ENCODE measurements at places on chromosomes 2 and 18.

GRCh38 chr2:223606946-223607345 is 4.8 kb upstream of the SCG2 start:
- no peak for DNase-seq

GRCh38 chr2:60569680-60570111 is 16.2 kb upstream of the BCL11A start:
- peak; percentile 13 for DNase-seq

GRCh38 chr18:45837283-45838070 is 12.0 kb downstream of the SIGLEC15 start:
- DNase-seq: no peak

GRCh38 chr2:234329202-234329960 is 167.5 kb downstream of the ARL4C start:
- no peak for DNase-seq

- DNase-seq: no peak
These were observed 528 bp upstream of the PPP4R3B start for GRCh38 chr2:55618025-55618274.

DNA sequence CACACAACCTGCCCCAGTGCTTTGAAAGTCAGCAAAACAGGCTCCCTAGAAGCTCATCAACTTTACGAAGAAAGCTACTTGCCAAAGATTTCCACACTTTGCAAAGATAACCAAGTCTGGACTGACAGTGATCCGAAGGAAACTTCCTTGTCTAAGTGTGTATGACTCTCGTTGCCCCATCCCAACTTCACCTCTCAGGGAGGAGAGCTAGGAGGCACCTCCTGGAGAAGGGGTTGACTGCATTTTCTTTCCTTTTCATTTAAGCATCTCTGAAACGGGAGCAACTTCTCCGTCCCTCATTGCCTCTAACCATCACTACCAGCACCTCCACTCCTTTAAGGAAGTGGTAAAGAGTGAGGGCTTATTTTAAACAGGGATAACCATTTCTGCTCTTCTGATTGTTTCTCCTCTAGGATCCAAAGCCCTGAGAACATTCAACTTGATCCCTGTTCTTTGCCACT is 7.0 kb downstream of the ZEB2 start:
- no peak for DNase-seq

- no peak for DNase-seq
These were observed 438 bp downstream of the HSPE1 start for GRCh38 chr2:197500503-197501131.

- no peak for DNase-seq
These were observed 1.7 kb upstream of the ZNF24 start for GRCh38 chr18:35345950-35346349.

DNA sequence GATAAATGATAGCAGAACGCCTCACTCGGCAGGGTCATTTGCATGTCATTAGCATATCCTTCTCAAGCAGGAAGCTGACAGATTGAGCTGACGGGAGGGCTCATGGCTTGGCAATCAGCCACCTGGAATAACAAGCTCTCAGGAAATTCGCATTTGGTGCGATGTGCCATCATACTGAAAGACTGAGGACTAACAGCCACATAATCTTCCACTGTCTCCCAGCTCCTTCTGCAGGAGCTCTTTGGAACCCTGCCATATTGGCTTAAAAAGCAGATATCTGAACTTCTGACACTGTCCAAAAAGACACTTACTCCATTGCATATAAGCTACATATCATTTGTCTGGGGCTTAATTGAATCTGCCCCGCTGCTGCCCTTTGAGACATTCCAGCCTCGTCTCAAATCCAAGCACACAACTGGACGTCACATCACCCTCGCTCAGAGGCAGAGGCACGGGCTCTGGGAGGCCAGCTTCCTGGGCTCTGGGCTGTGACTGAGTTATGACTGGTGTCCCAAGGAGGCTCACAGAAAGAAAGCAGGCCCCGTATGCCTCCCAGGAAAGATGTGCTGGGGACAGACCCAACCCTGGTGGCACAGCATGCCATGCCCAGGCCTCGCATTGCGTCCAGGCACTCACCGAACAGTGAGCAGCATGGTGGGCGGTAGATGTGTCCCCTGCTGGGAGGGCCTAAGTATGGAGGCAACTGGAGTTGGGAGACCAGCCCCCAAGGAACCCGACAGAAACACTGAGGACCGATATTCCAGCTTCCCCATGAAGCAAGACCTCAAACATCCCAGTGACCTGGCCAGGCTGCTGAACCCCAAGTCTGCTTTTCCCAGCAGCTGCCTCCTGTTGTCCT is 228.0 kb downstream of the ATAD2B start:
- DNase-seq: no peak

- no peak for DNase-seq
These were observed 569.3 kb downstream of the TDRD15 start for GRCh38 chr2:21693081-21693480.

DNA sequence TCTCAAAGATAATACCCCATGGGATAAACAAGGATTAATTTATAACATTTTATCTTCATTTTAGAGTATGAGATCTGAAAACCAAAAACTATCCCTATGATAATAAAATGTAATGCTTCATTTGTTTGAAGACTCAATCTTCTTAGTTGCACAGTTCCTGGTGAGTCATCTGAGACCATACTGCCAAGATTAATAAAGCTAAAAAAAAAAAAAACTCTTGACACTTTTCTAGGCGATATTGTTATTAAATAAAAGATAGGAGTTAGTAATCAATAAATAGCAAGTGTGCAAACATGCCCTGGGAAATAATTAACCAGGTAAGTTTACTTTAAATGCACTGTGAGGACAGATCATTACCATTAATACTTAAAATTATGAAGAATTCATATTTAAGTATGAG is 83.9 kb downstream of the RPE start:
- no peak for DNase-seq

GRCh38 chr2:240251848-240252190 is 111.4 kb upstream of the OTOS start:
- DNase-seq: no peak

DNA sequence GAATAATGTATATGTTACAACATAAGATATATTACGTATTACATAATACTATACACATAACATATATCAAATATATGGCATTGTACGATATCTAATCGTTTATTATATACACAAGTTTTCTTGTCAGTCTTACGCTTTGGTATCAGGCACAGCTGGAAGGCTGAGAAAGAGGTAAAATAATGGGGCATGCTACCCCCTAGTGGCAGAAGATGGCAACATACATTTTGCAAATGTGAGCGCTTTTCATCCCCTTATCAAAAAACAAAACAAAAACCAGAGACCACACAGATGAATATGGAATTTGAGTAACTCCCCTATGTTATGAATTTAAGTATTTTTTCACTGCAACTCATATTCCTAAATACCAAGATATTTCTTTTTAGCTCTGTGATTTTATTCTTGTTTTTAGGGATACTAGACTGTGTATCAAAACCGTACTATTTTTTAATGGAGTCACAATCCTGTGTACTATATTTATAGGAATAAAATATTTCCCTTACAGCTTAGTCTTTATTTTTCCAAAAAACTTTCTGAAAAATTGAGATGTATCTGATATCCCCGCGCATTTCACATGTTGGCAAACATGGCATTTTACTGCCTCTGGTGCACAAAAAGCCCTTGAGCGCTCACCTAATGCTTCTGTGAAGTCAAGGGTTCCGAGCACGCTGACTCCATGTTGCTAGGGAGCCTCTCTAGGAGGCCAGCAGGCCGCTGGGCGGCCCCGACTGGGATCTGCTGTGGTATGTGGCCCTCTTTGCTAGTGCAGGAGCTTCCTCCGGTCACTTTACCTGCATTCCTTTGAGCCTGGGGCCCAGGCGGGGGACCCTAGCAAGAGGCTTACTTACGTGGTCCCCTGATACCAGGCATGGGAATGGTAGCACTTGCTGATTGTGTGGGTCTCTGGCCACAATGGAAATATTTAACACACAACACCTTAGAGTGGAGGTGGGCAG is 62.5 kb downstream of the SLC4A3 start:
- DNase-seq: peak; percentile 52

DNA sequence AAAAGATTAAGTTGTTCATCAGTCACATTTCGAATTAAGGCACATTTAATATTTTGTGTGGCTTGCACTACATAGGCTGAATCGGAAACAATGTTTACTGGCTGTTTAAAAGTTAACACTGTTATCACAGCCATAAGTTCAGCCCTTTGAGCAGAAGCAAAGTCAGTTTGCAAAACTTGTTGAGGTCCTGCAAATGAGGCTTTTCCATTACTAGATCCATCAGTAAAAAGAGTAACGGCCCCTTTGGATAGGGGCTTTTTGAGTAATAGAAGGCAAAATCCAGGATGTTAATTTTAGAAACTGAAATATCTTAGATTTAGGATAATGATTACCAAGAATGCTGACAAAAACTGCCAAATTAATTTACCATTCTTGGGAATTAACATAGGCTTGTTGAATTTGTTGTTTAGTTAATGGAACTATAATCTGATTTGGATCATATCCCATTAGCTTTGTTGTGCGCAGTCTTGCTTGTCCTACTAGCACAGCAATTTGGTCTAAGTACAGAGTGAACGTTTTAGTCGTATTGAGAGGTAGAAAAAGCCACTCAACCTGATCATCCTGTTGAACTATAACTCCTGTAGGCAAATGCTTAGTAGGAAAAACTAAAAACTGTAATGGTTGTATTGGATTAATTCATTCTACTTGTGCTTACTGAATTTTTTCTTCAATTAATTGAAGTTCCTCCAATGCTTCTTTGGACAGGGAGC is 13.9 kb upstream of the SUCLG1 start:
- no peak for DNase-seq

- no peak for DNase-seq
These were observed 104.6 kb downstream of the TCF4 start for GRCh38 chr18:55483266-55483871.

GRCh38 chr2:74099835-74100234 is 47.9 kb downstream of the BOLA3 start:
- DNase-seq: no peak

GRCh38 chr2:9375857-9376428 is 47.4 kb downstream of the ITGB1BP1 start:
- DNase-seq: no peak

DNA sequence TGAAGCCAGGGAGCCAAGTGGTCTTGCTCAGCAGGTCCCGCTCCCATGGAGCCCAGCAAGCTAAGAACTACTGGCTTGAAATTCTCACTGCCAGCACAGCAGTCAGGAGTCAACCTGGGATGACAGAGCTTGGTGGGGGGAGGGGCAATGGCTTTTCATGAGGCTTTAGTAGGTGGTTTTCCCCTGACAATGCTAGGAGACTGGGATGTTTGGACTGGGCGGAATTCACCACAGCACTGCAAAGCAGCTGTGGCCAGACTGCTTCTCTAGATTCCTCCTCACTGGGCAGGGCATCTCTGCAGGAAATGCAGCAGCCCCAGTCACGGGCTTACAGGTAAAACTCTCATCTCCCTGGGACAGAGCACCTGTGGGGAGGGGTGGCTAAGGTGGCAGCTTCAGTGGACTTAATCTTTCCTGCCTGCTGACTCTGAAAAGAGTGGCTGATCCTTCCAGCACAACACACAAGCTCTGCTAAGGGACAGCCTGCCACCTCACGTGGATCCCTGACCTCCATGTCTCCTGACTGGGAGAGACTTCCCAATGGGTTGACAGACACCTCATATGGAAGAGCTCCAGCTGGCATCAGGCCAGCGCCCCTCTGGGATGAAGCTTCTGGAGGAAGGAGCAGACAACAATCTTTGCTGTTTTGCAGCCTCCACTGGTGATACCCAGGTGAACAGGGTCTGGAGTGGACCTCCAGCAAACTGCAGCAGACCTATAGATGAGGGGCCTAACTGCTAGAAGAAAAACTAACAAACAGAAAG is 349.7 kb upstream of the ST6GAL2 start:
- no peak for DNase-seq

GRCh38 chr2:120354935-120355779 is 9.2 kb downstream of the INHBB start:
- DNase-seq: no peak

DNA sequence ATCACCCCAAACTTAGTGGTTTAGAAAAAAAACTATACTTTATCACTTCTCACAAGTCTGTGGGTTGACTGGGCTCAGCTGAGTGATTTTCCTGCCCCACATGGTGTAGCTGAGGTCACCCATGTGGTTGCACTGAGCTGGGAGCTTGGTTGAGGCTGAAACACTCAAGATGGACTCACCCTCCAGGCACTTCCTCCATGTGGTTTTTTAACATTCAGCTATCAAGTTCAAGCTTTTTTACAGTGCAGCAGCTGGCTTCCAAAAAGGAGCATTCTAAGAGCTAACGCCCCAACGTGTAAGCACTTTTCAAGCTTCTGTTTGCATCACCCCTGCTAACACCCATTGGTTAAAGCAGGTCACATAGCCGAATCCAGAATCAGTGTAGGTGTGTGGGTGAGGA is 105.9 kb upstream of the CREB1 start:
- peak; percentile 39 for DNase-seq

DNA sequence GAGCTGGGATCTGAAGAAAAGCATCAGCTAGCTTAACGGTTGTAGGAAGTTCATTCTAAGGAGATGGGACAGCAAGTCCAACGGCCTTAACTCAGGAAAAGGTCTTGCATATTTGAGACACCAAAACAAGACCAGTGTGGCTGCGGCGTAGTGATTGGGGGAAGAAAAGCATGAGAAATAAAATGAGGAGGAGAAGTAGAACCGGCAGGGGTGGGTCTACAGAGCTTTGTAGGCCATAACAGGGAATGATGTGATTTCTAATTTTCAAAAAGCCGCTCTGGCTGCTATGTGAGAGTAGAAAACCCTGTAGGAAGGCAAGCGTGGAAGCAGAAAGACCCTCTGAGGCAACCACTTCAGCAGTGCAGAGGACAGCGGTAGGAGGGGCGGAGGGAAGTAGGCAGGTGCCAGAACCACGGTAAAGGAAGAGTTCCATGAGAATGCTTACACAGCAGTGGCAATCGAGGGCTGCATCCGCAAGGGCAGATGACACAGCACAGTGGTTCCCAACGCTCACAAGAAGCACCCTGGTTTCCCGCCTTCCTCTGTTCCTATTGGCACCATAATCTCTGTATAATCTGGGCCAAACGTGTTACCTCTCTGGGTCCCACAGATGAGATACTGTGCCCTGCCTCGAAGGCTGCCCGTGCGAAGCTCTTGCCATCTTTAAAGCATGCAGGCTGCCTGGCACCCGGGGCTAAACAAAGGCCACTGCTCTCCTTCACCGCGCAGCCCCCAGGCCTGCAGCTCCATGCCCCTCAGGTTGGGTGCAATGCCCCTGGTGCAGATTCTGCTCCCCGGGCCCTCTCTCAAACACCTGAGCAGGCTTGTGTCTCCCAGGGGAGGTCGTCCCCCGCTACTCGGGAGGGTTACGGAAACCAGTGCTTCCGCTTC is 795 bp downstream of the ANKRD39 start:
- DNase-seq: peak; percentile 65

- no peak for DNase-seq
These were observed 69.2 kb downstream of the NRXN1 start for GRCh38 chr2:50962731-50963130.

- DNase-seq: no peak
These were observed 64.3 kb downstream of the HNMT start for GRCh38 chr2:138028538-138028937.
